Activated CD4-positive, alpha-beta T cell treated with anti-CD3 and anti-CD28 coated beads, Interleukin-2, amount 10 ng/mL, durations not matched to agents 7 days and 5 days (primary cell): ENCODE measurements at places on chromosomes 7 and 10. TPM values are rescaled to one million over a fixed set of nuclear protein-coding genes. Genes with fewer than 3 reads are reported as not detected.

GRCh38 chr7:134787720-134788119 lies 8.3 kb downstream of the CALD1 start:
- H3K27ac ChIP-seq = no peak overlapping the region
- no peak for DNase-seq

DNA sequence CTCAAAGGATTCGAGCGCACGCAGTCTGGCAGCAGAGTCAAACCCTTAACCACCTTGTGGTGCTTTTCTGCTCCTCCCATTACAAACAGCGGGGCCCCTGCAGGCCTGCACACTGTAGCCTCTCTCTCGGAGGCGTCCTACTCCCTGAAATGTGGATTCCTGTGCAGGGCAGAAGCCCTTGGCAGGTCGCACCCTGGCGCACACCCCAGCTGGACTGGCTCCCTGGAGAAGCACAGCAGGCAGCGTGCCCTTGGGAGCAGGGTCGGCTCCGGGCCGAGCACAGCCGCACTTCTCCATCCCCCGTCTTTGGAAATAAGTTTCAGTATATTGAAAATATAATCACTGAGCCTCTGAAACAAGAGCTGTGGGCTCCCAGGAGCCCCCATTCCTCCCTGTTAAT lies 144.1 kb downstream of the C10orf105 start:
- no peaks in the 10 kb centered on the region for H3K27me3 ChIP-seq
- H3K4me1 ChIP-seq = no peaks in the 10 kb centered on the region
- no peak for DNase-seq
- no peak overlapping the region for H3K27ac ChIP-seq
- no peak overlapping the region for H3K4me3 ChIP-seq
- no peaks in the 10 kb centered on the region for H3K36me3 ChIP-seq

GRCh38 chr7:90007001-90007654 lies 147.1 kb upstream of the STEAP1 start:
- no peak overlapping the region for H3K27ac ChIP-seq
- H3K36me3 ChIP-seq = no peaks in the 10 kb centered on the region
- DNase-seq = no peak
- H3K4me1 ChIP-seq = no peaks in the 10 kb centered on the region
- no peak overlapping the region for H3K4me3 ChIP-seq
- no peaks in the 10 kb centered on the region for H3K27me3 ChIP-seq

GIMAP2 gene
- total RNA-seq = 102 TPM

DNA sequence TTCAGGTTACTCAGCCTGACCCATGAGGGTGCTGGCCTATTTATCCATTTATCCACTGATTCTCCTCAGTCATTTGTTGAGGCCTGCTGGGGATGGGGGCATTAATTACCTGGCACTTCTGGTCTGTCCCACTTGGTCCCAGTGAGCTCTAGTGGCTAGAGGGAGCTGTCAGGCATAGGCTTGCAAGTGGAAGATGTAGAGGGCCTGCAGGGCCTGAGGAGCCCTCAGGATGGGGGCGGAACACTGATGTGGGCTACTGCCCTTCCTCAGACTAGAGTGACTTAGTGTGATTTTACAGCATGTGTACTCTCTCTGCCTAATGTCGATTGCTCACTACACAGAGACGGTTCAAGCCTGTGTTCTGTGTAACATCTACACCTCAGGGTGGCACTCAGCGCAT lies 45.3 kb downstream of the TMEM178B start:
- no peak for DNase-seq
- no peaks in the 10 kb centered on the region for H3K4me1 ChIP-seq
- no peak overlapping the region for H3K4me3 ChIP-seq
- H3K36me3 ChIP-seq = no peaks in the 10 kb centered on the region

ADRA2A gene
- not detected for total RNA-seq

DNA sequence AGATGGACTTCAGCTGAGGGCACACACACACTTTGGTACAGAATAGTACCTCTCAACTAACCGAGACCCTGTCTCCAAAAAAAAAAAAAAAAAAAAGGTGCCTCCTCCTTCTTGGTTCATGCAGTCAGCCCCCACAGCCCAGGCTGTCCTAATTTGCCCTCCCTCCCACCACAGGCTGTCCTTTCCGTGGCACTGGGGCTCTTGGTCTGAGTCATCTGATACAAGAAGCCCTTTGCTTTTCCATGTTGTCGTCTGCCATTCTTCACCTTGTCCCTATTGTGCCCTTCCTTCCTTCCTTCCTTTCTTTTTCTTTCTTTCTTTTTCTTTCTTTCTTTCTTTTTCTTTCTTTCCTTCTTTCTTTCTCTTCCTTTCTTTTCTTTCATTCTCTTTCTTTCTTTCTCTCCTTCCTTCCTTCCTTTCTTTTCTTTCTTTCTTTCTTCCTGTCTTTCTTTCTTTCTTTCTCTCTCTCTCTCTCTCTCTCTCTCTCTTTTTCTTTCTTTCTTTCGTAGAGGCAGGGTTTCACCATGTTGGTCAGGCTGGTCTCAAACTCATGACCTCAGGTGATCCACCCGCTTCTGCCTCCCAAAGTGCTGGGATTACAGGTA lies 96.0 kb upstream of the IKZF1 start:
- no peaks in the 10 kb centered on the region for H3K27me3 ChIP-seq
- peak; percentile 9 for DNase-seq
- peaks cover 12% of the 10 kb centered on the region for H3K36me3 ChIP-seq
- no peak overlapping the region for H3K4me3 ChIP-seq
- H3K4me1 ChIP-seq = peaks cover 97% of the 10 kb centered on the region

LEP gene
- not detected for total RNA-seq

GRCh38 chr10:50387007-50387731 lies 135.9 kb upstream of the ASAH2 start:
- no peak overlapping the region for H3K4me3 ChIP-seq
- peaks cover 8% of the 10 kb centered on the region for H3K4me1 ChIP-seq
- DNase-seq = no peak
- peaks cover 5% of the 10 kb centered on the region for H3K36me3 ChIP-seq
- no peak overlapping the region for H3K27ac ChIP-seq

TAS2R4 gene
- 1.1 TPM for total RNA-seq

DNA sequence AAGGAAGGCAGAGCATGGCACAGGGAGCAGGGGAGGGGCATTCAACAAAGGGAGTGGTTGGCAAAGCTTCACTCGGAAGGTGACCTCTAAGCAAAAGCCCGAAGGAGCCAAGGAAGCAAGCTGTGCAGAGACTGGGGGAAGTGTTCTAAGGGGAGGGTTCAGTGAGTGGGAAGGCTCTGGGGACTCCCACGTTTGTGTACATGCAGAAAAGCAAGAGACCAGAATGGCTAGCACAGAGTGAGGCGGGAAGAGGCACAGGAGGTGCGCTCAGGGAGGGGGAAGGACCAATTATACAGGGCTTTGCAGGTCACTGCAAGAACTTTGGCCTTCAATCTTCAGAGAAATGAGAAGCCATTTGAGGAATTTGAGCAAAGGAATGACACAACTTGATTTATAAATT lies 7.4 kb downstream of the ARHGAP21 start:
- H3K4me1 ChIP-seq = peaks cover 17% of the 10 kb centered on the region
- DNase-seq = no peak
- peaks cover 6% of the 10 kb centered on the region for H3K36me3 ChIP-seq
- H3K27ac ChIP-seq = no peak overlapping the region

GRCh38 chr7:28903730-28904577 lies 54.2 kb downstream of the TRIL start:
- H3K27me3 ChIP-seq = peaks cover 7% of the 10 kb centered on the region
- H3K27ac ChIP-seq = no peak overlapping the region
- DNase-seq = no peak
- H3K4me3 ChIP-seq = no peak overlapping the region

DNA sequence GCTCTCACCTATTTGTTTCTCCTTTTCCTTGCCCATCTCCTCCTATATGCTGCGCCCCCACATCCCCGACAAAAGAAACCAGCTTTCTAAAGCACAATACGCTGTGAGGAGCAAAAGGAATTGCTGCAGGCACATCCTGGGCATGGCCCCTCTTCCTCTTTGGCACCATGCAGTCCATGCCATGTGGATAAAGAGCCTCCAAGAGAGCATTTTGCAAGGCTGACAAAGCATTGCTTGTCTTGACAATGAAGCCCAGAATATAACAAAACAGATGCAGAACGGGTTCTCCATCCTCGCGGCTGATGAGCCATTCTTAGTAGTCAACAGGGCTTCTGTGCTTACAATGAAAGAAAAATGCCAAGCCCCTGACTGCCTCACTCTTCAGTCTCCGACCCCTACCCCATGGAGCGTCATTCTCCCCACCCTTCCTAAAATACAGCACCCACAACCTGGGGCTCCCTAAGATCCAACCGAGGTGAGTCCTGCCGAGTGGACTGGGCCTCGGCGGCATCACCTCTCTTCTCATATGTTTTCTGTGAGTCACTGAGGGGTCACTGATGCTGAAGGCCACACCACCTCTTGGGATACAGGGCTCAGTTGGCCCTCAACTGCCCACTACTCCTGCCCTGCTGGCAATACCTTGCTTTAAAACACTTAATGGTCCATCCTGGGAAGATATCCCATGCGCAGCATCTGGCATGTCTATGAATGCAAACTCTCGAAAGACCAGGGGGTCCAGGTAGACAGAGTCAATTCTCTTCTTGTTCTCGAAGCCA lies 47.5 kb downstream of the GSDME start:
- DNase-seq = no peak
- no peaks in the 10 kb centered on the region for H3K27me3 ChIP-seq
- H3K4me3 ChIP-seq = no peak overlapping the region

PLCE1 gene
- 0.02 TPM for total RNA-seq

DNA sequence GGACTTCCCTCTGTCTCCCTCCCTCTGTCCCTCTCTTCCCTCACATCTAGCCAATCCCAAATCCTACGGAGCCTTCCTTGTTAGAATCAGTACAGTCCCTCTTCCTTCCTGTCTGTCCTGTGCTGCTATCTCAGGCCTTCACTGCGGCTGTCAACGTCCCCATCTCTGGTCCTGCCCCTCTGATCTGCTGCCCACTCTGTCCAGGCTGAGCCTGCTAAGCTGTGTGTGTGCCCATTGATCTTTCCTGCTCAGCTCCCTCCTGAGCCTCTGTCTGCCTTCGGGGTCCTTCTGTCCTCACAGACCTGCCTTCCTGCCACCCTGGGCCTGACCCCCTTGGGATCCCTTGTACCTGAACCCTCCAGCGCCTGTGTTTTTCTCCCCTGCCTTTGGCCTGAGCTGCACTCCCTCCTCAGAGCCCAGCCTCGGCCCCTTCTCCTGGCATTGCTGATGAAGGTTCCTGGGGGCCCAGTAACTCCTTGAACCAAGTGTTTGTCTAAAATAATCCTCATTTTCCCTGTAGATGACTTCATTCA lies 182.1 kb upstream of the SHH start:
- H3K4me1 ChIP-seq = peaks cover 59% of the 10 kb centered on the region
- peaks cover 41% of the 10 kb centered on the region for H3K27me3 ChIP-seq
- no peak for DNase-seq
- peaks cover 4% of the 10 kb centered on the region for H3K36me3 ChIP-seq
- peak overlapping the region; percentile 44 for H3K4me3 ChIP-seq
- peak overlapping the region; percentile 41 for H3K27ac ChIP-seq

NME8 gene
- not detected for total RNA-seq

- H3K27me3 ChIP-seq = peaks cover 3% of the 10 kb centered on the region
- no peak for DNase-seq
- H3K36me3 ChIP-seq = no peaks in the 10 kb centered on the region
- no peak overlapping the region for H3K4me3 ChIP-seq
- H3K27ac ChIP-seq = no peak overlapping the region
Observed at GRCh38 chr10:70778267-70778924, 6.8 kb downstream of the TBATA start.

GRCh38 chr7:87877366-87878040 lies 1.2 kb downstream of the DBF4 start:
- no peak for DNase-seq
- H3K4me1 ChIP-seq = peaks cover 61% of the 10 kb centered on the region
- no peaks in the 10 kb centered on the region for H3K27me3 ChIP-seq
- peak overlapping the region; percentile 99 for H3K27ac ChIP-seq
- H3K36me3 ChIP-seq = peaks cover 56% of the 10 kb centered on the region
- H3K4me3 ChIP-seq = peak overlapping the region; percentile 77

OLAH gene
- 1.0 TPM for total RNA-seq

DNA sequence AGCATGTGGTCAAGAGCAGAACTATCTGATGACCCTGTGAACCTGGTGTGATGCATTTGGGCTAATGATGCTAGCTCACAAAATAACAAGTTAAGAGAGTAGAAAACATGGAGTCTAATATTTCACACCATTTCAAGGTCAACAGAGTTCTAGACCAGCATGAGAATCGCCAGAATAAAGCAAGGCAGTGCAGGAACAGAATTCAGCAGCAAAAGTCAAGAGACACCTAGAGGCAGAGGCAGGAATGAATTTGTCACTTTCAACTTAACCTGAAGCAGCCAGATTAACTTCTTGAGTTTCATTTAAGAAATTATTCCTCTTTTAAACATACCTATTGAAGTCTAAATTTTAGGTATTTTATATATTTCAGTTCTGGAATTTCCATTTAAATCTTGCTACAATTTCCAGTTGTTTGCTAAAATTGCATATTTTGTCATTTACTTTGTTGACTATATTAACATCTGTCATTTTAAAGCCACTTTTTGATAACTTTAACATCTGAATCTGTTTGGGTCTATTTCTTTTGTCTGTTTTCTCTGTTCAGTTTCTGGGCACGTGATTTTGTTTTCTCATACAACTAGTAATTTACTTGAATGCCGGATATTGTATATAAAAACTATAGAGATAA lies 44.2 kb upstream of the PRSS58 start:
- peaks cover 23% of the 10 kb centered on the region for H3K4me1 ChIP-seq
- H3K27me3 ChIP-seq = peaks cover 13% of the 10 kb centered on the region
- DNase-seq = no peak
- H3K4me3 ChIP-seq = no peak overlapping the region

GRCh38 chr7:82841828-82842227 lies 320.9 kb downstream of the PCLO start:
- H3K4me1 ChIP-seq = no peaks in the 10 kb centered on the region
- no peak overlapping the region for H3K4me3 ChIP-seq
- H3K27ac ChIP-seq = no peak overlapping the region
- H3K36me3 ChIP-seq = no peaks in the 10 kb centered on the region
- no peaks in the 10 kb centered on the region for H3K27me3 ChIP-seq

DNA sequence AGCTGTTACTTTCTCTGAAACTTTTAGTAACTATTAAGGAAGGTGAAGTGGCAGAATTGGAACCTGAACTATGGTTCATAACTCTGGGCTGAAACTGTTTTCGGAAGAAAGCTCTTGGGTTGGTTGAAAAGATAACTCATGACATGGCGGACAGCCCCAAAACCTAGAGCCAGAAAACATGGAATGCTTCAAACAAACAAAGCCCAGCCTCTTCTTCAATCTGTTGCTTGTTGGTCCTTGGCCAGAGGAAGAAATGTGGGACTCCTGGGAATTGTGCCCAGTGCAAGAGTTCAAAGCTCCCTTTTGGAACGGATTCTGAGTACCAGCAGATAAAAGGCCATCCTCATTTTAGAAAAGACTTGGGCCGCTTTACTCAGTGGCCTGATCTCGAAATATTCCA lies 52.9 kb upstream of the CACNB2 start:
- no peaks in the 10 kb centered on the region for H3K36me3 ChIP-seq
- H3K4me1 ChIP-seq = no peaks in the 10 kb centered on the region

ATRNL1 gene
- total RNA-seq = 0.22 TPM

- H3K36me3 ChIP-seq = no peaks in the 10 kb centered on the region
- peaks cover 10% of the 10 kb centered on the region for H3K27me3 ChIP-seq
- H3K4me3 ChIP-seq = no peak overlapping the region
- no peak overlapping the region for H3K27ac ChIP-seq
- no peaks in the 10 kb centered on the region for H3K4me1 ChIP-seq
Observed at GRCh38 chr10:12887780-12888179, 113.7 kb downstream of the CCDC3 start.
